Stimulated activated CD8-positive, alpha-beta memory T cell treated with anti-CD3 and anti-CD28 coated beads, Interleukin-7, amount 100 ng/mL, for 24 hours (primary cell): ENCODE measurements at places on chromosomes 2 and 18.

DNA sequence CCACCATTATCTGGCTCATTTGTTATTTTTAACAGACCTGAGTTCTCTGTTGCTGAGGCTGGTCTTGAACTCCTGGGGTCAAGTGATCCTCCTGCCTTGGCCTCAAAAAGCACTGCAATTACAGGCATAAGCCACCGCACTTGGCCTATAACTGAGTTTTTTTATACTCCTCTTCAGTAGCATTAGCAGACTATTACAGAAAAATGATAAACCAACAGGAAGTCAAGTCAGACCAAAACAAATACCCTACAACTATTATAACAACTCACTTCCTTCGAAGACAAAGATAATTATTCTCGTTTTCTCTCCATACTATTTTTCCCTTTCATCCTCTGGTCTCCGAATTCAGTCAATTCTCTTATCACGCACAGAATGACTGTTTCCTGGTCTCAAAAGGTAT lies 78.2 kb downstream of the MEMO1 start:
- DNase-seq: no peak

- DNase-seq: peak; percentile 85
Measured at GRCh38 chr18:47930931-47931717, 665 bp upstream of the SMAD2 start.

DNA sequence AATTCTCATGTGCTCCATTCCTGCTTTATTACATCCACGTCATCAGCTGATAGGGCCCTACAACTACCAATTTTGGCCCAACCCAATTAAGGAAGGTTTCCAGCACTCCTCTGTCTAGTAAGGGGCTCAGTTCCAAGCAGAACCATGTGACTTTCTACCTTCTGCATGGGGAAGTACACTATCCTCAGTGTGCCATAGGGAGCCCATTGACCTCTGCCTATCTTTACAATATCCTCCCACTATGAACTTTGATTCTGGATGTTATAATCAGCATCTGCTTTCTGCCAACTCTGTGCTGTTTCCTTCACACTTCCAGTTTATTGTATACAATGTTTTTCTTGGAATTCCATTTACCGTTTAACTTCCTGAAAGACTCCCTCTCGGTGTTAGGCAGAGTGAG lies 53.9 kb upstream of the GCFC2 start:
- no peak for DNase-seq

- DNase-seq: no peak
Measured at GRCh38 chr2:39932198-39932597, 153.1 kb upstream of the THUMPD2 start.

GRCh38 chr2:7593360-7593759 lies 676.1 kb downstream of the RNF144A start:
- DNase-seq: no peak

DNA sequence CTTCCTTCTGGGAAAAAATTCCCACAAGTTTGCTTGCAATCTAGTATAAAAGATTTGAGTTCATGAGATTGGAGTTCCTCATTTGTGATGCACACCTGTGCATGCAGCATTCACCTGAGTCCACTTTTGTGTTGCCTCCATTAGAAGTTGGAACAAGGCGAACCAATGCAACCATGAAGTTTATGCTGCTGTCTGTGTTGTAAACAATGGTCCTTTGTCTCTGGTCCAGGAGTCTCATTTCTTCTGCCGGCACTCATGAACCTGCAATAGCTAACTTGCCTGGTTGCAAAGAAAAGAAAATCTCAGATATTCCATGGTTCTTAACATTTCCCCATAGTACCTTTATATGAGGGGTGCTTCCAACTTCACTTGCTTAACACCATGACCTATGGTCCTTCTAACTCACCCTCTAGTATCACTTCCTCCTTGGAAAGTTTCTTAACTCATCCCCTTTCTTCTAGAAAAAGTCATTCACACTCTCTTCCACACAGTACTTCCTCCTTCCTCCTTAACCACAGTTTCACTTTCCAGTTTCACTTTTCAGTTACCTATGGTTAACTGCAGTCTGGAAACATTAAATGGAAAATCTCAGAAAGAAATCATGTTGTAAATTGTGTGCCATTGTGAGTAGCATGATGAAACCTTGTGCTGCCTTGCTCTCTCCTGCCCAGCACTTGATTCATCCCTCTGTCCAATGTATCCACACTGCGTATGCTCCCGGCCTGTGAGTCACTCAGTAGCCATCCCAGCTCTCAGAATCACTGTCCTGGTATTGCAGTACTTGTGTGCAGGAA lies 128.8 kb upstream of the TRIB2 start:
- no peak for DNase-seq

DNA sequence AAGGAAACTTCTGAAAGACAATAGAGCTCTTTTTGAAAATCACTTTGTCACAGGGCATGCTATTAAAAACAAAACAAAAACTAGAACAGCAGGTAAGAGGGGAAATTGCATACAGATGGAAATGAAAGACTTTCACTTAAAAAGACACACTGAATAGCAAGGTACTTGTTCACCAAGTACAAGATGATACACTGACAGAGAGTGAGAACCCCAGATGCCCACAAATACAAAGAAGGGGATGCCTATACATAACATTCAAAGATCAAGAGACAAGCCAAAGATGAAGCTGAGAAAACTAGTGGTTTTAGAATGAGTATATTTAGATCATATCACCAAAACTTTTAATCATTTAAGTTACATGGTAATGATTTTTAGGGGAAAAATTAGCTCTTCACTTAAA lies 60.7 kb downstream of the ASXL2 start:
- DNase-seq: no peak

- DNase-seq: no peak
Measured at GRCh38 chr2:70992945-70993853, 1.5 kb downstream of the TEX261 start.

DNA sequence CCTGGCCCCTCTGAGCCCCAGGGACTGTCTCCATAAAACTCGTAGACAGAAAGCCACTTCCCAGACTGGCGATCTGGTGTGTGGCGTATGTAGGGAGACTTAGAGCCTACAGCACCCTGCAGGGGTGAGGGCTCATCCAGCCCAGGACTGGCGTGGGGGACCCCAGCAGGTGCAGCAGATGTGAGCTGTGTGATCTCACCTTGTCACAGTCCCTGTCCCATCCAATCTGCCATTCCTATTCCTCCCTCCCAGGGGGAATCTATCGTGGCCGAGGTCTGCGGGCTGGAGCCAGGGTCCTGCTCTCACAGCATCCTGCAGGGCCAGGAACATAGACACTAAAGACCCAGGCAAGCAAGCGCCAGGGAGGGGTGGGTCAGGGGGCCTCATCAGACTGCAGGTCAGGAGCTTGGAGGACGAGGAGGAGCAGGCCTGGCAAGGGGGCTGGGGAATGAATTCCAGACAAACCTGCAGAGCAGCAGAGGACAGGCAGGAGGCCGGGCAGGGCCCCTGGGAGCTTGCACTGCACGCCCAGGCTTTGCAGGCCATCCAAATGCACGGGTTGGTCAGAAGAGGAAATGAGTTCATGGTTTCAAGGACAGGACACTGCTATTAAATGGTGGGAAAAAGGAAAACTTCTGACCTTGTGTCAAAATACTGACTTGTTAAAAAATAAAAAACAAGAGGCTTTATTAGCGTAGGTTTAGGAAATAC lies 32.5 kb downstream of the HS6ST1 start:
- DNase-seq: no peak

DNA sequence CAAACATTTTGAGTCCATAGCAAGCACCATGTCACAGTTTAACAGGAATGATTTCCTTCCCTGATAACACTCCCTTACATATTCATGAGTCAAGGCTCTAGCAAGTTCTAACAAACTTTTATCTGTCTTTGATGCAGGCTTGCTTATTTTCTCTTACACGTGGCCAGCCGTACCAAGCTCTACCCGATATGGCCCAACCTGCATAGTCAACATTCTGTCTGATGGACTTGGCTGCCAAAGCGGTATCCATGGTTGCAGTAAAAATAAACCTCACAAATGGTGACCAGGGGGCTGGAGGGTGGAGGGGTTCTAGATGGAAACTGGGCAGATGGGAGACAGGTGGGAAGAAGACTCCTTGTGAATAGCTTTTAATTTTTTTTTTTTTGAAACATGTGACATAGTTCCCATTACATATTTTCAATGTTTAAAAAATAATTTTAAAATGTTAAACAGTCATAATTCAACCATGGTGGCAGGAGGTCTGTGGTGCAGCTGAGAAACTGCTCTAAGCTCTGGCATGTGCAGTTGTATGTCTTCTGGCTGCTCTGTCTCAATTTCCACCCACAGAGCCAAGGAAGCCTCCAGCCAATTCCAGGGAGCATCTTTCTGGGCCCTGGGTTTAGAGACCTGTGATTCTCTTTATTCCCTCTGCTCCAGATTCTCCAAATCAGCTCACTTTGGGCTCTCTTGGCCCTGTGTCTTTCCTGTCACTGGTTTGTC lies 20.7 kb upstream of the CXCR1 start:
- DNase-seq: no peak

DNA sequence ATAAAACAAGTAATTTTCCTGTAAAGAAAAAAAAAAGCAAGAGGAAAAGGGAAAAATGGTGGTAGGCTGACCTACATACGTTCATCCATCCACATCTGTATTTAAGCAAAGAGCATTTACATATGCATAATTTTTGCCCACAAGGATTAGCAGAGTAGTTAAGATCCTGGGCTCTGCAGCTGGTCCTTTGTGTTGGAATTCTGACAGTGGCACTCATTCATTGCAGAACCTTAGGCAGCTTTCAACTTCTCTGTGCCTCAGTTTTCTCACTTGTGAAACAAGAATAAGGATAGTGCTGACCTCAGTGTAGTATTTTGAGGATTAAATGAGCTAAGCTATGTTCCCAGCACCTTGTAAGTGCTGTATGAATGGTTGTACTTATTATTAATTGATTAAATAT lies 211.3 kb downstream of the ARL4C start:
- DNase-seq: no peak

DNA sequence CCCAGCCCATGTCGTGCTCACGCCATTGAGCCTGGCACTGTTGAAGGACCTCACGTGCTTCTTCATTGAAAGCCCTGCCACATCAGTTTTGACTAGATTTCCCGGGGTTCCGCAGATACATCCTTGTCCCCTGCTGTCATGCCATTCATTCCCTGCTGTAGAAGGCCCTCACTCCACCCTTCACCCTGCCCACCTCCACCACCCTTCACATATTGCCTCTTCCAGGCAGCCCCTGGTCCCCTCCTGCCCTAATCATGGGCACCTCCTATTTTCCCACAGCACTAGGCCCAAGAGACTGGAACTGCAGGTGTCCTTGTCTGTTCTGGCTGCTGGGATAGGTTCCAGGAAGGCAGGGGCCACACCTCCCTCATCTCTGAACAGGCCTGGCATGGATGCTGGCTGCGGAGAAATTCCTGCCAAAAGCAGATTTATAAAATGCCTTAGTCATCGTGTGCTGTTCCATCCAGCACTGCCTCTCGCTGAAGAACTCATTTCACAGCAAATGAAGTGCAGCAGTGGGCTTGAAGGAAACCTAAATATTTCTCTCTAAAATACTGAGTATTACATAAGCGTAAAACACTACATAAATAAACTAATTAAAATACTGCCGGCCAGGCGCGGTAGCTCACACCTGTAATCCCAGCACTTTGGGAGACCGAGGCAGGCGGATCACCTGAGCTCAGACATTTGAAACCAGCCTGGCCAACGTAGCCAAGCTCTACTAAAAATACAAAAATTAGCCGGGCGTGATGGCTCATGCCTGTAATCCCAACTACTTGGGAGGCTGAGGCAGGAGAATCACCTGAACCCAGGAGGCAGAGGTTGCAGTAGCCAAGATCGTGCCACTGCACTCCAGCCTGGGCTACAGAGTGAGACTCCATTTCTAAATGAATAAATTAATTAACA lies 38.4 kb downstream of the EIF4E2 start:
- DNase-seq: no peak

DNA sequence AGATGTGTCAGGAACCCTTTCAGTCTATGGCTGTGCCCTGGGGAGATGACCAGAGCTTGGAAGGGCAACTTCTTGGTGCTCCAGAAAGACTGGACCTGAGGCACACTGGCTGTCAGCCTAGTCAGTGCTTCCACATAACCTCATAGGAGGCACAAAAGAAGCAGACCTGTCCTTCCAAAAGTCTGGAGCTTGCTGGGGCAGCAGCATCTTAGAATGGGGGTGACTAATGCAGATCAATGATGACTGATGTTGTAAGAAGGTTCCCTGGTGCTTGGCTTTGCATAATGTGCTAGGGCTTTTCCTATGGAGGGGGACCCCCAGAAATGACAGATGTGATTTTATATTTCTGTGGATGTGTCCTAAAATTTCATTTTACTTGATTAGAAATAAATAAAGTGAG lies 255.7 kb upstream of the THUMPD2 start:
- DNase-seq: no peak

DNA sequence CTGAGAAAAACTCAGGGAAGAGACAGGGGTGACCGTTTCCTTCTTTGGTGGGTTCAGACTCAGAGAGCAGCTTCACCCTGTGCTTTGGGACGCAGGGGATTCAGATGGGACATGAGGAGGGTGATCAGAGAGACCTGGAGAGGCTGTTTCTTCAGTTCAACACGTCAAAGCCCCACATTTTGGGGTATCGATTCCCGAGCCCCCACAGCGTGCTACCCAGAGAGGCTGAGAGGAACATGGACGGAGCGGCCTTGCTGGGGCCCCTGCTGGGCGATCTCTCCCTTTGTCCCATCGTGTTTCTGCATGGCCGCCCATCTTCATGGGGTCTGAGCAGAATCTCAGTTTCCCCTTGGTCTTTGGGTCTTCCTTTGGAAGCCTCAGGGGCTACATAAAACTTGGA lies 38.2 kb upstream of the PXDN start:
- no peak for DNase-seq

- no peak for DNase-seq
Measured at GRCh38 chr18:78784861-78785260, 194.8 kb upstream of the SALL3 start.

DNA sequence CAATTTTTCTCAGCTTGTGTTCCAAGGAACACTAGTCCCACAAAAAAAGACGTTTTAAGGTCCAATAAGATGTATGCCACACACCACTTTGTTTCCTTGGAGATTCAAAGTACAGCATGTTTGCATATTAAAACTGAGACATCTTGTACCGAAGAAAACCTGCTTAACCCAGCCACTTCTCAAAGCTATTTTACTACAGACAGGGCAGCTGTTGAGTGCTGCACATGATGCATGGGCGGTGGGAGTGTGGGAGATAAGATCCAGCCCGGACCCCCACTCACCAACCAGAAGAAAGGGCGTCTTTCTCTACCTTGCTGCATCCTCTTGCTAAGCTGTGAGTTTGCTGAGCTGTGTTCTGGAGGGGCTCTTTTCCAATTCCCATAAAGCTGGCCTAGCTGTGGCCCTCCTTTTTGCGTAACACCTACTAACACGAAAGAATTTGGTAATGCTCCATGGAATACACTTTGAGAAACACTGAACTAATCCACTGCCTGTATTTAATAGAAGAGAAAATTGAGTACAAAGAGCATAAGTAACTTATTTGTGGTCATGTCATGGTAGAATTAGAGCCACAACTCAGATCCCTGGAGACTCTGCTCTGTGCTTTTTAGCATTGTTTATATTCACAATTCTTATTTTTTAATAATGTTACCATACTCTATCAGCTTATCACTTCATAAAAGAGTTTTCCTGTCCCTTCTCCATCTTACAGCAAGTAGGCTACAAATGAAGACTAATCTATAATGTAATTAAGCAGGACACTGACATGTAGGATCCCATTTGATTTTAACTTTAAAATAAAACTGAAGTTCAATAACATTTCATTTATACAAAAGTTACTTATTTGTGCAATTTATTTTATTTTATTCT lies 90.0 kb downstream of the PLEKHM3 start:
- no peak for DNase-seq
